ENCODE measurements at places on chromosomes 1 and 21.
A peak's percentile ranks its signal among the peaks of the same experiment; 100 is the strongest.

DNA sequence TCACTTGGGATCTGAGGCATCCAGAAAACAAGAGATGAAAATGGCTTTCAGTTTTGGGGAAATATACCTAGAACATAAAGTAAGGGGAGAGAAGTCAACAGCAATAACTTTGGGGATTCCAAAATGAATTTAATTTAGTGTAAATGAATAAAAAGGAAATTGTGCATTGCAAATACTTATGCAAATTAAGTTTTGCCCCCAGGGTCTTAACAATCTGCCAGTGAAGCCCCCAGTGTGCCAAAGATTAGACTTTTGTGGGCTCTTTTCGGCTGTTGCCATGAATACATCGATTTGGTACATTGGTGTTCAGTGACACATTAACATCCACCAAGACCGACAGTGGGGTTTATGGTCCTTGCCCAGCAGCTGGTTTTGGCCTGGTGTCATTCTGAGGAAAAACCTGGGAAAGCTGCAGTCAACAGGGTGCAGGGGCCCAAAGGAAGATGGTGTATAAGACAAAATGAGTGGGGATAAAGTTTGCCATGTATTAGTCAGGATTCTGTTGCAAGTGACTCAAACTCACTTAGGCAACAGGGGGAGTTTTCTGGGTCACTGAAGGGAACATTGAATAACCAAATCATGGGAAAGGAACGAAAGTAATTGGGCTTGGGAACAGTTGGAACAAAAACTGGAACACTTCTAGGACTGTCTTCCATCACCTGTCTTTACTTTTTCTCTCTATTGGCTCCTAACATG, 30.2 kb upstream of the IGSF3 start:
- DNase-seq = no peak

DNA sequence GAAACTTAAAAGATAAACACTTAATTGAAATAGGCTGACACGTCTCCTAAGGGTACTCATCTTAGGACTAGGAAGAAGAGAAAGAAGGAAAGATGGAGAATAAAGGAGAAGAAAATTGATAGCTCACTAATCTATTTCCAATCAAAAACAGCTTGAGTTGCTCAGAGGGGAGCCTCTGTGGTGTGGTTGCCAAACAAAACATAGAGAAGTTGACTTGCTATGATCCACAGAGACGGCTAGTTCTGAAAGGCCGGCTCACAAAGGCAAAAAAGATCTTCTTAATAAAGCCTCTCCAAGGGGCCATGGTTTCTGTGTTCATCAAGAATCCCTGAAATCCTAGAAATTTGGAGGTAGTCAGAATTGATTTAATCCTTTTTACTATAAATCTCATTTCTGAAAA, 644.1 kb downstream of the LMO4 start:
- DNase-seq = no peak

DNA sequence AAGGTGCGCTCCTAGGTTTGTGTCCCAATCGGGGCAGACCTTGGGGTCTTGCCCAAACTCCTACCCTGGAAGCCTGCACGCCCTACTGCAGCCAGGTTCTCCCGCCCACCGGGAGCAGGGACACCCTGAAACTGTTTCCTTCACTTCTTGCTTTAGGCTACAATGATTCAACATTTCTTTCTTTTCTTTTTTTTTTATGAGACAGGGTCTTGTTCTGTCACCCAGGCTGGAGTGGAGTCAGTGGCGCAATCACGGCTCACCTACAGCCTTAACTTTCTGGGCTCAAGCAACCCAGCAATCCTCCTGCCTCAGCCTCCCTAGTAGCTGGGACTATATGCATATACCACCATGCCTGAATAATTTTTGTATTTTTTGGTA, 75.8 kb downstream of the ITPKB start:
- DNase-seq = no peak

GRCh38 chr1:229756666-229757065, 130.6 kb downstream of the URB2 start:
- no peak for DNase-seq

DNA sequence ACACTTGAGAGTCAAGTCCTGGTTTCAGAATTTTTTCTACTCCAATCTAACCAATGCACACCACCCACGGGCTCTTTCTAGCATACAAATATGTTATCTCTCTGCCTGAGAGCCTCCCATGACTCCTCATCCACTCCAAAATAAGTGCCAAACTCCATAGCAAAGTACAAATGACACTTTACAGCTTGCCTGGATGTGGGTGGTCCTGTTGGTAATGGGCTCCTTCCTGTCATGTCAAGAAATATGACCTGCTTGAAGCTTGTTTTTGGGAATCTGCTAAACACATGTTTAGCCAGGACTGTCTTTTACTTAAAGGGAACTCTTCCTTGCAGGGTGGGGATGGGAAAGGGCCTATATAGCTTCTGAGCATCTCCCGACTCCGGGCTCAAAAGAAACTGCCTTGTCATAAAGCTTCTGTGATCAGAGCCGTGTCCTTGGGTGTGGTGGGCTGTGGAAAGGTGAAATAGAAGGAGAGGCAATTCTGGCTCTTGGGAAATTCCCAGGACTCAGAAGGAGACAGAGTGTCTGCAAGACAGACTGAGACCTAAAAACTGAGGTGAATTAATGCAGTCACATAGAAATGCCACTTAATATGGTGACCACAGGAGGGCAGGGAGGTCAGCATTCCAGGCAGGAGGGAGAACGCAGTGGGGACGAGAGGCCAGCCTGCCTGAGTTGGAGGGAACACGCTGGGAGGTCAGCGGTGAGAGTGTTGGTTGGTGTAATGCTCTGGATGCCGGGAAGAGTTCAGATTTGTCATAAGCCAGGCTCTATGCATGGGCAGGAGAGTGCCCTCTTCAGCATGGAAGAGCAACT, 6.1 kb upstream of the IGFN1 start:
- peak; percentile 45 for DNase-seq

GRCh38 chr1:45512641-45513054, 9.0 kb downstream of the PRDX1 start:
- peak; percentile 28 for DNase-seq

- no peak for DNase-seq
Measured at GRCh38 chr1:83746234-83746633, 252.7 kb downstream of the TTLL7 start.

DNA sequence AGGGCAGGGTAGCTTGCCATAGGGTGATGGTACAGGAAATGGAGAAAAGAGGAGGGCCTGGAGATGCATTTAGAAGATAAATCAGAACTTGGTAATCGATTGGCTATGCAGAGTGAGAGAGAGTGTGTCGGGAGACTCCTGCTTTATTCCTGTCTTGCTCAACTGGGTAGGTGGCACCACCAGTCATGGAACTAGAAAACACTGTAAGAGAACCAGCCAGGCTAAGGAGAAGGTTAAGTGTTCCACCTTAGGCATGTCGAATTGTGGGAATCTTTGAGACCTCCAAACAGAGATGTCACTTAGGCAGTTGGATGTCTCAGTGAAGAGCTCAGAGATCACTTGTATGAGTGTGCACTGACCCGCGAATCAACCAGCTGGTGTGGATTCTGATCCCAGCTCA, 28.7 kb upstream of the RD3 start:
- DNase-seq = no peak

GRCh38 chr1:152410599-152410998, 3.5 kb downstream of the CRNN start:
- no peak for DNase-seq

- DNase-seq = peak; percentile 82
Measured at GRCh38 chr1:202694314-202694713, 15.9 kb downstream of the SYT2 start.

GRCh38 chr1:39787468-39787867, 1.2 kb downstream of the BMP8B start:
- DNase-seq = no peak

GRCh38 chr1:45574105-45574626, 9.7 kb upstream of the NASP start:
- DNase-seq = no peak

- no peak for DNase-seq
Measured at GRCh38 chr1:3744646-3745045, 7.6 kb upstream of the CCDC27 start.

GRCh38 chr21:32741336-32741735, 13.5 kb upstream of the SYNJ1 start:
- no peak for DNase-seq

GRCh38 chr1:231059566-231060193, 19.6 kb upstream of the FAM89A start:
- DNase-seq = no peak

DNA sequence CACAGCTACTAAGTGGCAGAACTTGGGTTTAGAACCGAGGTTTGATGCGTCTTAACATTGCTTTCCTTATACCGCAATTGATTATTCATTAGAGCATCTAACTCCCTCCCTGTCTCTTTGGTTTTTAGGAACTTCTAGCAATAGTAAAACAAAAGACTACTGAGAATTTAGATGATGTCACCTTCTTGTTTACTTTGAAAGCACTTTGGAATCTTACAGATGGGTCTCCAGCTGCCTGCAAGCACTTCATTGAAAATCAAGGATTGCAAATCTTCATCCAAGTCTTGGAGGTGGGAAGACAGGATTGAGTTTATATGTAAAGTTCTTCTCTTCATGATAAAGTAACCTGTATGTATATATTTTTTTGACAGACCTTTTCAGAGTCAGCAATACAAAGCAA, 35.0 kb downstream of the ZYG11A start:
- no peak for DNase-seq

DNA sequence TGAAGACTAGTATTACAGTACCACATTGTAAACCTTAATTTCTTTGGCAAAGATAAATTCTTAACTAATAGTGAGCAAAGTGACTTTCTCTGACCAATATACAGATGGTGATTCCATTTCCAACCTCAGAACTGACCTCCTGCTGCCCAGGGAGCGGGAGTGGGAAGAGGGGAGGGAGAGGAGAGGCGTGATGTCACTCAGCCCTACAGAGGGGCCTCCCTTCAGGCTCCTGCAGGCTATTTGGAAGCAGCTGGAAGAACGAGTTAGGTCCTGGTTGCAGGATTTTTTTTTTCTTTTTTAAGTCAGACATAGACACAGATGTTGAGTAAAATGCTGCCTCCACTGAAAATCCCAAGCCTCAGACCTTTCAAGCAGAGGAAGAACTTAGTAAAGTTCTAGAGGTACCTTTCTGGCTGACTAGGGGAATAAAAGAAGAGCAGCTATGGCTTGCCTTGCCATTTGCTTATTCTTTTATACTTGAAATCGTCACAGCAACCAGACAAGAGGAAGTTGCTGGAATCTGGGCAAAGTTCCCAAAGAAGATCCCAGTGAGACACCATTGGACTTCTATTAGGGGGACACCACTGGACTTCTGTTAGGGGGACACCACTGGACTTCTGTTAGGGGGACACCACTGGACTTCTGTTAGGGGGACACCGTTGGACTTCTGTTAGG, 54.5 kb downstream of the EXO1 start:
- DNase-seq = no peak

GRCh38 chr1:2391931-2392509, 379 bp downstream of the RER1 start:
- DNase-seq = no peak

GRCh38 chr1:235002706-235003300, 125.8 kb downstream of the TOMM20 start:
- DNase-seq = no peak

GRCh38 chr1:110687250-110687649, 12.5 kb upstream of the KCNA3 start:
- DNase-seq = no peak

DNA sequence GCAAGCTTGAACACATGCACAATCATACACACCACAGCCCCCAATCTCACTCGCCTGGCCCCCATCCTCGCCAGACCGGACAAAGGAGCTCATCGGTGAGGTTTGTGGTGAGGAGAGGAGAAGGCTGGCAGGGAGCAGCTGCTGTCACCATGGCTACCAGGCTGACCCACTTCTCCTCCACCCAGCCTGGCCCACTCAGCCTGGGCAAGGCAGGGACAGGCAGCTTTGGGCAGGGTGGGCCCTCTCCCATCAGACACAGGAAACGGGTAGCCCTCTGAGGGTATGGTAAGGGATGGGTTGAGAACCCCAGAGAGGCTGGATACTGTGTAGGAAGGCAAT, 15.9 kb downstream of the RIMS3 start:
- DNase-seq = peak; percentile 13

DNA sequence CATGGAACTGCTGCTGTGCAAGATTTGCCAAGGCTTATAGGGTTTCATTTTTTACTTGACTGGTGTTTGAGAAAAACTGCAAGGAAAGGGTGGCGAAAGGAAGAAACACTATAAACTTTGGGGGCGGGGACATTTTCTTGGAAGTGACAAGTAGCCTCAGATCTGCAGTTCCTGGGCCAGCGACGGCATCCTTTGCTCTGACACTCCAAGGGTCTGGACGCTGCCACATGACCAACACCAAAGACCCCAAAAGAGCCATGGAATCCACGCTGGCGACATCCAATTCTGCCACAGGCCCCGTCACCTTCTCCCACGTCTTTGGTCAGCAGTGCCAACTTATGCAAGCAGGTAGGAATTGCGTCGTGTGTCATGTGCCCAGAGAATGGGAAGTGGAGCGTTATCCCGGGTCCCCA, 193.4 kb downstream of the PRDM2 start:
- no peak for DNase-seq

GRCh38 chr1:175801979-175802378, 58.6 kb upstream of the TNR start:
- no peak for DNase-seq

DNA sequence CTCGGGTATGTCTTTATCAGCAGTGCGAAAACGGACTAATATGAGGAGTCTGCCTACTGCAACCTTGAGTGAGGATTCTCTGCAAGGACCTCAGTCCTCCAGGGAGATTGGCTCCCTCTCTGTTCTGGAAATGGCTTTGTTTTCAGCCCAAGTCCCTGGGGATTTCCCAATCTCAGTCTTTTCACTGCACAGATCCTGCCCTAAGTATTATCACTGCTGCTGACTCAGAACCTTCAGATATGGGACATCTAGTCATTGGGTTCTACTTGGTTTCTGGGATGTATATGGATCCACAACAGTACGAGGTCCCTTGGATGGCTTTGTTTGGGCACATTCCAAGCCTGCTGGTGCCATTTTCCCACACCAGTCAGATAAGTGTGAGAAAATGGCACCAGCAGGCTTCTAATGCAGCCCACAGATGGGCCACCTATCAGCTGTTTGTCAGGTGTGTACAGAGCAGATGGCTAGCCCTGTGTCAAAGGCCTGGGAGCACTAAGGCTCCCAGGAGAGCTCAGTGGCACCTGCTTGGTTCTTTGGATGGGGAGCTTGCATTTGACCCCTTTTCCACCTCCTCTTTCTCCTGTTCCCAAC, 27.4 kb downstream of the ELF3 start:
- no peak for DNase-seq

DNA sequence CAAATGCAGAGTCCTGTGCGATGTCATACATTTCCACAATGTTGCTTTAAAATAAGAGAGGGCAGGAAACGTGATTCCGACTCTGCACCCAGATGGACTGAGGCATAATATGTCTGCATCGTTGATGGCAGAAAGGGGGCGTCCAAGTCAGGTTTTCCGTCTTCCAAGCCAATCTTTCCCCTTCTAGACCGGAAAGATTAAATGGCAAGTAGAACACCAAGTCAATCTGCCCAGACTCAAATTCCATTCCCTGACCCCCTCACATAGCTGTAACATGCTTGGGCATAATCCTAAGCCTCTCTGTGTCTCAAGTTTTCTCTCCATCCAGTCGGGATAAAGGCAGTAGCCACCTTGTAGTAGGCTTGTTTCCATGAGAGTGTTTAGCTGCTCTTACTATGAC, 14.4 kb downstream of the PCP4 start:
- no peak for DNase-seq
